ENCODE measurements at places on chromosomes 7 and 10.

- DNase-seq = no peak
Measured at GRCh38 chr7:50953303-50953702, 170.6 kb upstream of the GRB10 start.

- no peak for DNase-seq
Measured at GRCh38 chr10:129548600-129548999, 81.6 kb downstream of the MGMT start.

GRCh38 chr7:17532861-17533404 is 234.5 kb downstream of the AHR start:
- DNase-seq = no peak

DNA sequence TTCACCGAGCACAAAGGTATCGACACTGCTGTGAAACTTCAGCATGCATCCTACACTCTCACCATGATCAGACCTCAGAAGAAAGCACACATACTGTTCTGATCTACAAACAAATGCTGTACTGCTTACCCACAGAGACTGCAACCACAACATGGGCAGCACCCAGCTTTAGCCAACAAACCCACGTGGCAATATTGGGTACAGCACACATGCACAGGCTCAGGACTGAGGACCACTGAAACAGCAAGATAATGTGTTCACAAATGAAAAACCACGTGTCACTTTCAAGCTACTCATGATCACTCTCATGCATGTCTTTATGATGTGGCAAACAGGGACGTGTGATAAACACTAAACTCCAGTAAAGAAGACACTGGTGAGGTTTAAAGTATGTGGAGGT is 119.3 kb upstream of the PTN start:
- no peak for DNase-seq

DNA sequence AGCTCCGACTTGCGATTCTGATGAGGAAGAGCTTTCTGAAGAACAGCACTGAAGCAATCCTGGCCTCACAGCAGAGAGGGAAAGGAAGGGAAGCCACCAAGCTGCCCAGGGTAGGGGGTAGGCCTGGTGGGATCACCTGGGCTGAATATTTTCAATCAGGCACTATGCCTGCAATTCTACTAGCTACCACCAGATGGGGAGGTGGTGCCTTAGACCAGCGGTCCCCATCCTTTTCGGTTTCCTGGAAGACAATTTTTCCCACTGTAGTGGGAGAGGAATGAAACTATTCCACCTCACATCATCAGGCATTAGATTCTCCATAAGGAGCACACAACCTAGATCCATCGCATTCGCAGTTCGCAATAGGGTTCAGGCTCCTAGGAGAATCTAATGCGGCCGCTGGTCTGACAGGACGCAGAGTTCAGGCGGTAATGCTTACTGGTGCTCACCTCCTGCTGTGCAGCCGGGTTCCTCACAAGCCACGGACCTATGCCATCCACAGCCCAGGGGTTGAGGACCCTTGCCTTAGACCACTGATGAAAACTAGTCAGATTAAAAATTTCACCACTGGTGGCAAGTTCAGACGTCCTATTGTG is 2.7 kb downstream of the LRRC20 start:
- no peak for DNase-seq

DNA sequence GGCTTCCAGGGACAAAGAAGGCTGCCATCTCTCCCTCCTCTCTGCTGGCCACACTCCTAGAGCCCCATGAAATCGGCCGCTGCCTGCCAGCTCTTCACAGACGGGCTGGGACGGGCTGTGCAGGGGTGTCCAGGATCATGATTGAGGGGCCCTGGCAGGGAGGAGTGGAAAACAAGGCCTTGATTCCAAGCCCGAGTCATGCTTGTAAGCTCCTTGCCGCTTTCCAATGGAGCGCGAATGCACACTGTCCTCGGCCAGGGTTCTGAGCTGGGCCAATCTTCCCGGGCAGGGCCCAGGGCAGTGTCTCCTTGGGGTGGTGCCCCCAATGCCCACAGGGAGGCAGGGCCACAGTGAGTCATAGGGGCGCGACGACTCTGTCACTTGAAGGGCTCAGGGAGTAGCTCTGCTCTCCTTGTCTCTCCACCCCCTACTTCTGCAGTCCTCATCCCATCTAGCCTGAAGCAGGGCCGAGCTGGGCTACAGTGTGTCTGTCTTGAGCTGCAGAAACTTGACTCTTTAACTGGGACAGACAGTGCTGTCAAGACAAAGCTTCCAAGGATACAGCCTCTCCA is 186.2 kb upstream of the SVIL start:
- no peak for DNase-seq

GRCh38 chr7:108037741-108038140 is 34.8 kb upstream of the LAMB1 start:
- DNase-seq = no peak

- DNase-seq = no peak
Measured at GRCh38 chr10:121002586-121003205, 151.5 kb downstream of the WDR11 start.

DNA sequence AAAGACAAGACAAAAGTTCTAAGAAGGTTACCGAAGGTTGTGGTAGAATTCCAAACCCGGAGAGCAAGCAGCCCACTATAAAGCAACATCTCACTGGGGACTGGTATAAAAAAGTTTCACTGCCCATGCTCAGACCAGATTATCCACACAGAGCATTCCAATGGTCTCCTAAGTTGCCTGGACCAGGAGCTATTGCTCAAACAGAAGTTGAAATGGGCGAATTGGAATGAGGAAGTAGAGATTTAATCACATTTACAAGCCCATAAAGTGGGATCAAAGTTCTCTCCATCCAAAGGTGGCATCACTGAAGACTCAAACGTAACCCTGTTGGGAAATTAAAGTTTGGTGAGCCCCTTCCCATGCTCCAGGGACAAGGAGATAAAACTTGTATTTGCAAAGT is 19.8 kb downstream of the OR2F1 start:
- no peak for DNase-seq

DNA sequence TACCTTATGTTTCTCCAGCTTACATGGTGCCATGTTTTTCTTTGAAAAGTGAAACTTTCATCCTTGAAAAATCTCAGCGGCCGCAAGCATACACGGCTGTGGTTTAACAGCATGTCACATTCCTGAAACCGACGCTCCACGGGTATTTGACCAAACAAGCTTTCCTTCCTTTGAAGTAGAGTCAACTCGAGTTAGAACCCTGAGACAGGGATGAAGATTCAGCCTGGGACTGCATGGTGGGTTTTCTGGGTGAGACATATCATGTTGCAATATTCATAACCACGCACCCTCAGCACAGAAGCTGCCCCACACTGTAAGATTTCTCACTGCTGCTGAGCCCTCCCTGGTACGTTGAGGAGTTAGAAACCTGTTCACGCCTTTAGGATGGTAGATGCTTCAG is 8.1 kb downstream of the CYP26A1 start:
- no peak for DNase-seq

- no peak for DNase-seq
Measured at GRCh38 chr7:19572566-19572965, 136.3 kb downstream of the POLR1F start.

DNA sequence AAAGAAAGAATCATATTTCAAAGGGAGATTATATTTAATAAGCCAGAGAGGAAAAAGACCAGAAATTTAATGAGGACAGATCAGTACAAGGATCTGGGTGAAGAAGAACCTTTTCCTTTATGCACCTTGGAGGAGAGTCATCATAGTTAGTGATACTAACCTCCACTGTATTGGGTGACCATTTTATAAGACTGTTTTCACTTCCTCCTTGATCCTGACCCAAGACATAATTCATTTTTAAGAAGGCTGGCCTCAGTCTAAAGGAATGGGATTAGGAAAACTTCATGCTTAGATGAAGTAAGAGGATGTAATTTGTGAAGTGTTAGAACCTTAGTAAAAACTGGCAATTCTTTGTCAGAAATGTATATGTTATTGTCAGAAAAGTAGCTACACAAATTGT is 68.6 kb downstream of the ADAM22 start:
- no peak for DNase-seq

DNA sequence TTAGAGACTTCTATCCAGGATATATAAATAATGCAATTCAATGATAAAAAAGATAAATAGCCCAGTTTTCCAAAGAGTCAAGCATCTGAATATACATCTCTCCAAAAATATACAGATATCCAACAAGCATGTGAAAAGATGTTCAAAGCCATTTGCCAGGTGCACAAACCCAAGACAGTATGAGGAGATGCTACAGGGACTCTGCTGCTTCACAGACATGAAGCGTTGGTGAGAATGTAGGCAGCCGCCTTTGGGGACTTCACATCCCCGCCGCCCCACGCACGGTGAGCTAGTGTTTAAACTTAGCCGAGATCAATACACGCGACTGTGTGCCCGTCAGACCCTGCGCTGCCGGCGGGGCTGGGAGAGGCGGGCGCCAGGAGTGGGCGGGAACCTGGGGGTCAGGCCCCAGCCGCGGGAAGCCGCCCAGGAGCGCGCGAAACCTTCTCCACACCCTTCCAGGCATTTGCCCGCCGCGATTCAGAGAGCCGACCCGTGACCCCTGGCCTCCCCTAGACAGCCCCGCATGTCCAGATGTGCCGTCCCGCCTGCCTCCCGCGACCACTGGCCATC is 927 bp upstream of the ALOX5 start:
- DNase-seq = no peak

GRCh38 chr7:138407792-138408191 is 52.3 kb upstream of the TRIM24 start:
- no peak for DNase-seq

DNA sequence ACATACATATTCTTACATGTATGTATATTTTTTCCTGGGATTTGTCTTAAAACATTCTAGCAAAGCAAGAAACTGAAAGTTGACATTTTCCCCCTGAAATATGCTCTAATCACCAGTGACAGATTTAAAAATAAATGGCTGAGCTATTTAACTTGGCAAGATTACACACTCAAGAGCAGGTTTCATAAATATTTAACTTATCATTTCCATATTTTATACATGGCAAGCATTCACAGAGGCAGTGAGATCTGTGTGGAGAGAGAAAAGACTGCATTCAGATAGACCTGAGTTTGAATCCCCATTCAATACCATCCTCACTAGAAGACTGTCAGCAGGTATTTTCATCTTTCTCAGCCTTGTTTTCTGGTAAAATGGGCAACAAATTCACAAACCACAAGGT is 1043.0 kb downstream of the NRG3 start:
- DNase-seq = no peak

DNA sequence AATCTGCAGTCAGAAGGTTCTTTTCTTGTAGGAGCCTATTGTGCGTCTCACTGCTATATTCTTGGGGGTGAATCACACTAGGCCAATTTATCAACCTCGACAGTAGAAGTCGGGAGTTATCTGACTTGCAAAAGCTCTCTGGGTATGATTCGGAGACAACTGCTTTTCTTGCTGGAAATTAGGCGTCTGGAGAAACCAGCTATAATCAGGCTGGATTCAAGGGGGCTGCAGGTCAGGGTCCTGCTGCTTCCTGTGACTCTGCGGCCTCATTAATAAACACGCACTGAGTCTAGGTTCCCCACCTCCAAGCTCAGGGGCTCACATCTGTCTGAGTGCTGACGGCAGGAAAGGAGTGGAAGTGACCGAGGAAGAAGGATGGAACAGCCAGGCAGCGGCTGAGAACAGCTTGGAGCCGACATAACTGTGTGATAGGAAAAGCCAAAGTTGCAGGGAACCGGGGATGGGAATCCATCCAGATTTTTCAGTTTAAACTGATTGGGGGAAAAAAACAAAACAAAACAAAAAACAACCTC is 184.6 kb downstream of the FANK1 start:
- no peak for DNase-seq

- DNase-seq = no peak
Measured at GRCh38 chr10:113825791-113826190, 28.1 kb downstream of the DCLRE1A start.

- DNase-seq = no peak
Measured at GRCh38 chr7:100120733-100121036, 1.3 kb downstream of the CNPY4 start.

GRCh38 chr7:11615174-11615573 is 216.8 kb downstream of the THSD7A start:
- DNase-seq = no peak

- DNase-seq = no peak
Measured at GRCh38 chr10:11250304-11250703, 232.6 kb downstream of the CELF2 start.

DNA sequence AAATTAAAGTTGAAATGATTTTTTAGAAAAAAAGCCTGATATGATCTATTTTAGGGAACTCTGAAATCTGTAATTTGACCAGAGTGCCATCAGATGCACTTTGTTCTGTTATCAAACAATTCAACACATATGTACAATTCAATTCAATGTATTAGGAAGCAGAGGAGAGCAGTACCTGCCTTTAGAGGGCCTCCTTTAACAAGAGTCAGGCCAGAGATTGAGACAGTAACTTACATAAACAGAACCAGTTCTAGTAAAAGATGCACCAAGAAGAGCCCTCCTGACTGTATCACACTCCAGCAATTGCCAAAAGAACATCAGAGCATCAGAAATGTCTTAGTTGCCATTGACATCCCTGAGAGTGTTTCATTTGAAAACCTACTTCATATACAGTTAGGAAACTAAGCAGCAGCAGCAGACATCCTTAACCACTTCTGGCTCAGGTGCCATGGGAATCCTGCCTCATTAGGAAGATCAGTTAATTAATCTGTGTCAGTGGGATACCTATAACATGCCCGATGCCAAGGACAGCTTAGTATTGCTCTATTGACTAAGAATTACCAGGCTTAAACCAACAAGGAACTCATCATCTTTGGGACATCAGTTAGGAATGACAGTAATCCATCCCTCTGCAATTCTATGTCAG is 1222.6 kb upstream of the LRRN3 start:
- DNase-seq = no peak

- no peak for DNase-seq
Measured at GRCh38 chr7:157633465-157634185, 296.8 kb downstream of the DNAJB6 start.

GRCh38 chr10:19788075-19788686 is 28.1 kb upstream of the PLXDC2 start:
- DNase-seq = peak; percentile 30

- no peak for DNase-seq
Measured at GRCh38 chr10:99983280-99983988, 26.3 kb downstream of the DNMBP start.

DNA sequence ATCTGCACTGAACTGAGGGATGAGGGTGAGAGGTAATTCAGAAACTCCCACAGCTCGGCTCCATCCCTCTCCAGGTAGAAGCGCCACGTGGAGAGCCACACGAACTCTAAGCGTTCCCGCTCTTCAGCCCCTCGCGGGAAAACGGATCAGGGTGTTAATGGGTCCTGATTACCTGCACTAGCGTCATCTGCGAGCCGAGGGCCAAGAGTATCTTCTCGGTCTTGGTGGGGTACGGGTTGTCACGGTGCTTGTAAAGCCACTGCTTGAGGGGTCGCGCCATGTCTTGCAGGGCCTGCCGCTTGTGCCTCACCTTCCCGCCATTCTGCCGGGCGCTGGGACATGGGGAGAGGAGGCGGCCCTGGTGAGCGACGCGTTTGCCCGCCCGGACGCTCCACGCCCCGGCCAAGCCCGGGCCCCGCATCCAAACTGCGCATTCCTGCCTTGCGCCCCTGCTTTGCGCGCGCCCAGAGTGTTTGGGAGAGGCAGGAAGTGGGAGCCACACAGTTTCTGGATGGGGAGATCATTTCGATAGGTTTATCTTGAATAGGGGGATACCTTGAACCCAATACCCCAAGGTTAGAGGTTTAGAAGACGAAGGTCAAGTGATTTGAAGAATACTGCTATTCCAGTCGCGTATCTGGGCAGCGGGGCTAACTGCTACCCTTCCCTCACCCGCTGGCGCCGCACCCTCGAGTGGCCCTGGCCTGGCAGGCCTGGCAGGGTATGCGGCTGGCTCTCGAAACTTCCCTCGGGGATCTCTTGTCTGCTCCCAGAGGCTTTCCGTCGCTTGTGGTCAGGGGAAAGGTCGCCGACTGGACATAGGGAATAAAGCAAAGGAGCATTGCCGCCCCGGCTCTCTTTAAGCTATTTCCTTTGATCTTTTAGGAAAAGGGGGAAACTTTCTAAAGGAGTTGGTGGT is 4.2 kb downstream of the MKX start:
- no peak for DNase-seq
